ENCODE measurements at places on chromosomes 11 and 22.

GRCh38 chr11:64244107-64244506, 2.6 kb downstream of the PPP1R14B start:
- no peak for DNase-seq

DNA sequence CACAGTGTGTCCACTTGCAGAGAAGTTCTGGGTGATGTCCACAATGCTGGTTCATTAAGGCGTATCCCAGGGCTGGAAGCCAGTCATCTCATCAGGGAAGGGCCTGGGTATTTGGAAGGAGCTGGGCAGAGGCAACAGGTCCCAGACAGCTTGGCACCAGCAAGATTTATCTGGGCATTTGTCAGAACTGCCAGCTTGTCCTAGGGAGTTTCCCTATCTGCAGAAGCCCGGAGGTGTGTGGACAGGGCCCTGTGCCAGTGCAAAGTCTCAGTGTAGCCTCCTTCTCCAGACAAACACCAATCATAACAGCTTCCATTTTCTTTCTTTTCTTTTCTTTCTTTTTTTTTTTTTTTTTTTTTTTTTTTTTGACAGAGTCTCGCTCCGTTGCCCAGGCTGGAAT, 125.3 kb upstream of the TIMP3 start:
- DNase-seq: no peak

GRCh38 chr22:32030518-32031247, 12.4 kb upstream of the SLC5A1 start:
- DNase-seq: no peak

DNA sequence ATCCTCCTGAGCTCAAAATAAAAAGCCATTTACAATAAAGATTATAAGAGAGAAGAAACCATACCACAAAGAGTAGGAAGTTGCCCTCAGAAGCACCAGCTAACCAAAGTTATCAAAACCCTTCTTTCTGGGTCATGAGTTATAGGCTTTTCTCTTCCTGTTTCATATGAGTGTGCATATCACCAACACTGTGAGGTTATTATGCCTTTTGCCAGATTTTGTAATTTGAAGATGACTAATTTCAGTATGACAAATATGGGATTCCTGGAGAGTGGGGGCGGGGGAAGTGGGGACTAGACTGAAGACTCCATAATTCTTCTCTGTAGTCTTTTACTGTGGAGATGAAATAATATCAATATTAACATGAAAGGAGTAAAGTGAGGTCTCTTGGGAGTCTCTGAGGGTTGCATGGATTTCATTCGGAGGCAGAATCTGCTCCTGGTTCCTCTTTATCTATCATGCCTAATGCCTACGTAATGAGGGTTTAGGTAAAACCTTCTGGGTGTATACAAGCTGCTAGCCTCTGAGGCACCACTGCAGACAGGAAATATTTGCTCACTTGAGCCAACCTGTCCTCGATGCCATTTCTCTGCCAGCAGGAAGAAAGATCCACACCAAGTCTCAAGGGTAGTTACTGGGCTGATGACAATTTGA, 2.1 kb downstream of the LPXN start:
- peak; percentile 70 for DNase-seq

DNA sequence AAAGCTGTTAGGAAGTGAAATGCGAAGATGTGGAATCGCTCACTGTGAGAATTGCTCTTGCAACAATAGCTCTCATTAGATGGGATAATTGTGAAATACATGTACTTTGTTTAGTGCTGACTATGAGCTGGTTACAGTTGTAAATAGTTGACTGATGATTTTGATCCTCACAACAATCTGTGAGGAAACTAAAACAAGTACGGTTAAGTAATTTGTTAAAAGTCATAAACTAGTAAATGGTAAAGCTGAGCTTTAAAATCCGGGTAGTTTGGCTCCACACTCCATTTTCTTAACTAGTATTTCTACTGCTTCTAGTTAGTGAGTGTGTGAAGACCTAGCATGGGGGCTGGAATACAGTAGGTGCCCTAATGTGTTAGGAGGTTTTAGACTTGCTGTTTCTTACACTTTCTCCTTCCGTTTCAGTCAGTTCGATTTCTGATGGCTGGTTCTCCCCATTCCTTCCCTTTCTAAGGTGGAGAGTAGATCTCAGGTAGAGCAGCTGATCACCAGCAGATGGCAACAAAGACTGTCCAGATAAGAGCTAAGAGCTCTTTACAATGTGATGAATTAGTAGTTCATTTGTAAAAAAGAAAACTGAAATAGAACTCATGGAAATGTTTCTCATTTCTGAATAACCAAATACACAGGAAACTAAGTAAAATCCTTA, 16.3 kb upstream of the CYP2R1 start:
- no peak for DNase-seq

DNA sequence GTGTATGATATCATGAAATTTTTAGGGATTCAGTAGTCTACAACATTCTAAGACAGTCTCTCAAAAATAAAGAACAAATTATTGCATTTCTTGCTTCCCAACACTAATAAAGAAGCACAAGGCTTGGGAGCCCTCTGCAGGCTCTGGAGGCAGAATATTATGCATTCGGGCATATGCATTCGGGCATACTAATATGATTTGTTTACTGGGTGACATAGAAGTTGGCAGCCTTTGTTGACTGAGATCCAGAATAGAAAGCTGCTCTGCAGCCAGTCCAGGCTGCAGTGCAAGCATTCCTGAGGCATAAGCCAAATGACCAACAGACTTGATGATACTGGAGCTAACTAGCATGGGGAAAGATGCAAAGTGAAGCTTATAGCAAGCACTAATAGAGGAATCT, 945.5 kb downstream of the OPCML start:
- DNase-seq: peak; percentile 4

GRCh38 chr11:127994736-127995135, 592.6 kb downstream of the ETS1 start:
- DNase-seq: peak; percentile 23

DNA sequence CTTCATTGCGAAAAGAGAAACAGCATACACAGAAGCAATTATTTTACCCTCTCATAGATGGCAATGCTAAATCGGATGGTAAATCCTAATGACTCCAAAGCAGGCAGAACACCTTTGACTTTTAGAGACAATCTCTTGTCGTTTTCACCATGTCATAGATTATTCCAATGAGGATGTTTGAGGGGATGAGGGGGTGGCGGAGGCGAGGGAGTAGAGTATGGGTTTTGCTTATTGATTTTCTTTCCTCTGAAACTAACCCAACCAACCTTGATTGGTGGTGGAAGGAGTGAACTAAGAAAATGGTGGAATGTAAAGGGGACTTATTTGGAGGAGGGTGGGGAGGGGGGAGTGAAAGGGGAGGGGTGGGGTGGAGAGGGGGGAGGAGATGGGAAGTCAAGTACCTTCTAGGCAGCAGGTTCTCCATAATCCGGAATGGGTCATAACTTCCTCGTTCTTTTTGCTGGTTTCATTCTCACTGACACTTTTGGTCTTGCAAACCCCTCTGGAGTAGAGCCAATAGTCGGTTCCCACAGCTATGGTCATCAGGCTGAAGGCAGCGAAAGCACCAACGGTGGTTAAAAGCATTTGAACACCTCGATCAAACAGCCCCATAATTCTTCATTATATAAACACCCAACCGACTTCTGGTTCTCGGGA, 1.5 kb downstream of the CACNG2 start:
- no peak for DNase-seq

DNA sequence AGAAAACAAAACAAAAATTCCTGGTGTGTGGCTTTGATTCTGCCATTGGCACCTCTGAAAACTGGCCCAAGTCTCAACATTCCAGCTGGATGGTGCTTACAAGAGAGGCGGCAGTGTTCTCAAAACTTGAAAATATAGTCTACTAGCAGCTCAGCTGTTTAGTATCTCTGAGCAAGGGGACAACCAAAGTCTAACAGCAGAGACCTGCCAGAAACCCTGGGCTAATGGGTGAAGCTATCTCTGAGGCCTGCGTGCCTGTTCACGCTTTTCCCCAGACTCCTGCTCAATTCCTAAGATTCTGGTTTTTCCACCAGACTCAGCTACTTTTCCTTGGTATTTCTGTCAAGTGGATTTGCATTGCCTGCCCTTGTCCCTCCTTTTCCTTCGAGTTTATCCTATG, 17.9 kb downstream of the TMEM218 start:
- no peak for DNase-seq

DNA sequence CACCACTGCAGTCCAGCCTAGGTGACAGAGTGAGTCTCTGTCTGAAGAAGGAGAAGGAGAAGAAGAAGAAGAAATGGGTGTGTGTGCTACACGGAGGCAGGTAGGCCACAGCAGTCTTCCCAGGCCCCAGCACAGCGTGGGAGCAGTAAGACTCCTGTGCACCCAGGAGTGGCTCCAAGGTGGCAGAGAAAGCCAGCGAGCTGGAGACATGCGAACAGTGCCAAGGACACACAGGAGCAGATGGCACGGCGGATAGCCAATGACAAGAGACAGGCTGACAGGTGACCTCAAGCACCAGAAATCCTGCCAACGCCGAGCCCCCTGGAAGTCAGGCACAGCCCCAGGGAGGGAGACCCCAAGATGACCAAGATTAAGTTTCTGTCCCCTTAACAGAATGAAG, 9.0 kb upstream of the SCGB1A1 start:
- DNase-seq: no peak

DNA sequence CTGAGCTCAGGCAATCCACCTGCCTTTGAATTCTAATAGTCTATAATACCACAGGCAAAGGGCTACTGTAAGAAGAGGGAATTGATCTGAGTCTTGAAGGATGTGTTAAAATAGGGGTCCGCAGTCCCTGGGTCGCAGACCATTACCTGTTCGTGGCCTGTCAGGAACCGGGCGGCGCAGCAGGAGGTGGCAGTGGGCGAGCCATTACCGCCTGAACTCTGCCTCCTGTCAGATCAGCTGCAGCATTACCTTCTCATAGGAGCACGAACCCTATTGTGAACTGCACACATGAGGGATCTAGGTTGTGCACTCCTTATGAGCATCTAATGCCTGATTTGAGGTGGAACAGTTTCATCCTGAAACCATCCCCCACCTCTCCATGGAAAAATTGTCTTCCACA, 11.5 kb upstream of the TMEM123 start:
- DNase-seq: no peak

GRCh38 chr11:1836011-1836945, 1.5 kb downstream of the SYT8 start:
- no peak for DNase-seq

DNA sequence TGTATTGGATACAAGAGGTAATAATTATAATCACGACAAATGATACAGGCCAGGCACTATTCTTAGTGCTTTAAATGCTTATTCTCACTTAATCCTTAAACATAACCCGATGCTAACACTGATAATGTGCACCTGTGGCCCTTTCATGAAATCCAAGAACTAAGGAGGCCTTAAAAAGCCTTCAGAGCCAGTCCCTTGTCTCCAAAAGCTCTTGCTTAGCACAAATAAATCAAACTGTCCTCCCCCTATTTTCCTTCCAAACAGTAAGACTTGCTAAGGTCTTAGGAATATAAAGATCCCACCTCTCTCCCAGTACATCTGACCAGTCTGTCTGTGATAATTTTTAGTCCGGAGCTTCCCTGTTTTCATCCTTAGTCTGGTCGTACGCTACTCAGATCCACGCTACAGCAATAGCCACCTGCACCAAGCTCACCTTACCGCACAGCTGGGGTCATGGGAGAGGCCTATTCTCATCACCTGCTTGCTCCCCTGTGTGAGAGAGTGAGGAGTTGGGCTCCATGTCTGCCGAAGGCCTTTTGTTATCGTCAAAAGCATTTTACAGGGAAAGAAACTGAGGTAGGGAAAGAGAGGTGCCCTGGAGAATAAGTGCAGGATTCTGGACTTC, 16.9 kb downstream of the FXYD6 start:
- DNase-seq: no peak

DNA sequence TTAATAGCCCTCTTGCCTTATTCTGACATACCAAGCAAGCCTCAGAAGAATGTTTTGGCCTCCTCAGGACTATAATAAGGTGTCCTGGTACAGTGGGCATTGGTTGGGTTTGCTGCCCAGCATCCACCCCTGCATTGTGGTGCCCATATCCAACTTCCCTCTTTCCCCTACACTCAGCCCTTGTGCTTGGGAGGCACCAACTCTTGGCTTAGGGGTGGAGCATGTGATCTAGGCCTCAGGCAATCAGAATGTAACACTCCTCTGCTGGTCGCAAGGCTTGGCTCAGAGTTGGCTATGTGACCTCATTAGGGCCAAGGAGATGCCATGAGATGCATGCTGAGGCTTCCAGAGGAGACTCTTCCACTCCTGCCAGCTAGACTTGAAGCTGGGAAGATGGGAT, 123.0 kb downstream of the CSNK2A3 start:
- DNase-seq: no peak

- no peak for DNase-seq
Measured at GRCh38 chr22:42296381-42296853, 26.0 kb upstream of the TCF20 start.

DNA sequence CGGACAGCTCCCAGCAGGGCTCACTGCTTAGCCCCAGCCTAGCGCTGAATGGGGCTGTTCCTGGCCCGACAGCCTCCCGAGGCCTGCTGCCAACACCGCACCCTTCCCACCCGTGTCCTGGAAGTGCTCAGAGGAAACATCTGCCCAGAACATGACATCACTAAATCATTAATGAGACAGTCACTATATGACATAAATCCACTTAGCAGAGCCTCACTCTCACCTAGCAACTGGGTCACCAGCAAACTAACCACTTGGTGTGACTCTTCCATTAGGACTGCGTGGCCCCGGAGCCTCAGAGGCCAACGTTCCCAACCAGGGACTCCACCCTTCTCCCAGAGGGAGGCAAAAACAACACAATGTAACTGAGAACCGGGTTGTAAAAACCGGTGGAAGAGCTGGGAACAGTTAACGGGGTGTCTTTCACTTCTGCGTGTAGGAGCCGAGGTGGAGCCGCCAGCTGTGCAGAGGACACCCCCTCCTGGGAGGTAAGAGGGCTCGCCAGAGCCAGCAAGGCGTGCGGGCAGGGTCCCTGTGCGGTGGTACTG, 21.4 kb upstream of the PACSIN2 start:
- peak; percentile 61 for DNase-seq

DNA sequence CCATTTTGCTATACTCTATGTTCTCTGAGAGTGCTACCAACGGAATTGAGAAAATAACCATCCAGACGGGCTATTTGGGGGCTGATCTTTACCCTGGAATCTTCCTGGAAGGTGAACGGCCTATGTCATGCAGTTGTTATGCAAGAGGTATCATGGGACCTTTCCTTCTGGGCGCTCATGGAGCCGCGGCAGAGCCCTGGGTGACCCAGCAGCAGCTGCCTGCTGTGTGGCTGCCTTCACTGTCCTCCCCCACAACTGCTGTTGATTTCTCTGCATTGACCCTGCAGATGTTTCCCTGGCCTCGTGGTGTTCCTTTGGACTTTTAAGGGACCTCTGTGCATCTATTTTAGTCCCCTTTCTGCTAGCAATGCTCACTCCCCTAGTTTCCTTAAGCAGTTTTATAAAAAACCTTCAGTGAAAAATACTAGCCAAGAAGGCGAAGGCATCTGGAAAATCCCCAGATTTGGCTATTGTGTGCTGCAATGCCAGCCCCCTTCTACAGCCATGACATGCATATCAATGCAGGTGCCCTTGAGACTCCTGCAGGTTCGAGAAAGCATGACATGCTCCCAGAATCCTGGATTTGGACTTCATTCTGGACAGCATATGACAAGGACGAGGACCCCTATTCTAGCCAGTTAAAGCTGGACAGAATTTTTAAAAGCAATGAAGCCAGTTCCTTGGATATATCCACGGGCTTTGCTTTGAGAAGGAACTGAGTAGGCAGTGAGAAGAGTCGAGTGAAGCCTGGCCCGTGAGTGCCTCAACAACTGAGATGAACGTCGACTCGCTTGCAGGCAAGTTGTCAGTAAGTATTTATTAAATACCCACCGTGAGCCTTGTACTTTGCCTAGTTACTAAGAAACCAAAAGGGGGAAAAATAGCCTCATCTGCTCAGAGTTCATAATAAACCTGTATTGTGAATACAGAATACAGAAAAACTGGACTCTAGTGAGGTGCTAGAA, at the start of gene SLC25A18:
Gene SLC25A18 (plus strand): TSS at position 593 of the 965 bp plus-strand sequence. CDS start 16,447 bp downstream, outside the sequence.
- no peak for DNase-seq

All from AG09309 (cell line).